ENCODE measurements at places on chromosomes 4 and X.

- H3K27ac ChIP-seq: no peak overlapping the region
- no peaks in the 10 kb centered on the region for H3K4me1 ChIP-seq
- no peaks in the 10 kb centered on the region for H3K27me3 ChIP-seq
- H3K4me3 ChIP-seq: no peak overlapping the region
- no peaks in the 10 kb centered on the region for H3K36me3 ChIP-seq
These were observed 13.3 kb downstream of the FGF5 start for GRCh38 chr4:80279751-80280150.

DNA sequence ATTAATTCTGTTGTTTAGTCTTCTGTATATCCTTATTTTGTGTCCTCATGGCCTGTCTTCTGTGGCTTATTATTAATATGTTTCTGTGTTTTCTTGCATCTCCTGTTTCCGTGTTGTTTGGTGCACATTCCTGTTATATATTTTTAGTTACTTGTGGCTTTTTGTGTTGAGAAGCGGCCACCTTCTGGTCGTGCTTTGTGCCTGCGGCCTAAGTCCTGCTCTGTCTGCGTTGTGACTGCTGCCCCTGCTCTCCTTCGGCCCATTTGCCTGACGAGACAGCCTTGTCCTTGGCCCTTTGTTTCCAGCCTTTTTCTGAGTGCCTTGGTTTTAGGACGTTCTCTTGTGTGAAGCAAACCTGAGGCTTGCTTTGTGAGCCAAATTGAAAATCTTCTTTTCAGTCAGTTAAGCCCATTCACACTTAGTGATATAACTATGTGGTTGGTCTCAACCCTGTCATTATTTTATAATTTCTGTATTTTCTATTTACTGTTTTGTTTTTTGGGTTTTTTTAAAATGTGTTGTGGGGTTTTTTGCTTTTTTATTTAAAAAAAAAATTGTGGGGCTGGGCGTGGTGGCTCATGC lies 43.8 kb downstream of the TNIP2 start:
- H3K27me3 ChIP-seq: no peaks in the 10 kb centered on the region
- no peak overlapping the region for H3K27ac ChIP-seq
- H3K4me3 ChIP-seq: no peak overlapping the region
- H3K4me1 ChIP-seq: peaks cover 8% of the 10 kb centered on the region
- peaks cover 23% of the 10 kb centered on the region for H3K36me3 ChIP-seq

GRCh38 chrX:155143959-155144548 lies 72.2 kb upstream of the VBP1 start:
- no peaks in the 10 kb centered on the region for H3K4me1 ChIP-seq
- no peak overlapping the region for H3K4me3 ChIP-seq
- no peak overlapping the region for H3K27ac ChIP-seq
- no peaks in the 10 kb centered on the region for H3K36me3 ChIP-seq
- DNase-seq: no peak
- no peaks in the 10 kb centered on the region for H3K27me3 ChIP-seq

GRCh38 chrX:132716006-132716405 lies 227.2 kb upstream of the MBNL3 start:
- H3K27ac ChIP-seq: no peak overlapping the region
- H3K36me3 ChIP-seq: no peaks in the 10 kb centered on the region
- no peaks in the 10 kb centered on the region for H3K27me3 ChIP-seq

DNA sequence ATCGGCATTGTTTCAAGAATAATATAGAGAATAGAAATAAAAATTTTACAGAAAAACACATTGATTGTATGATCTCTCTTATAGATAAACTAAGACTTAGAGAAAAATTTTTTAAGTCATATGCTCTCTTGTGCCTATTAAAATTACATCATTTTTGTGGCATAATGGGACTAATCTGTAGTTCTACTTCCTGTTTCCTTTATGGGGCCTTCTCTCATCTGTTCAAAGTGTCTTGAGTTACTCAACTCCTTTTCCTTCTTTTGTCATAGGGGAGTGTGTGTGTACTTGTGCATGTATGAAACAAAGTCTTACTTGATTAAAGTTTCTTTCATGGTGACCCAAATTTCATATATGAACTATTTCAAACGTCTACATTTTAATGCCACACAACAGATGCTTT lies 1448.9 kb upstream of the TENM3 start:
- no peaks in the 10 kb centered on the region for H3K4me1 ChIP-seq
- H3K27ac ChIP-seq: no peak overlapping the region
- no peaks in the 10 kb centered on the region for H3K27me3 ChIP-seq
- no peaks in the 10 kb centered on the region for H3K36me3 ChIP-seq

- H3K27me3 ChIP-seq: no peaks in the 10 kb centered on the region
- peak overlapping the region; percentile 74 for H3K27ac ChIP-seq
- H3K4me3 ChIP-seq: no peak overlapping the region
- peaks cover 57% of the 10 kb centered on the region for H3K4me1 ChIP-seq
- DNase-seq: no peak
- no peaks in the 10 kb centered on the region for H3K36me3 ChIP-seq
These were observed 19.0 kb downstream of the GAB3 start for GRCh38 chrX:154731881-154732280.

DNA sequence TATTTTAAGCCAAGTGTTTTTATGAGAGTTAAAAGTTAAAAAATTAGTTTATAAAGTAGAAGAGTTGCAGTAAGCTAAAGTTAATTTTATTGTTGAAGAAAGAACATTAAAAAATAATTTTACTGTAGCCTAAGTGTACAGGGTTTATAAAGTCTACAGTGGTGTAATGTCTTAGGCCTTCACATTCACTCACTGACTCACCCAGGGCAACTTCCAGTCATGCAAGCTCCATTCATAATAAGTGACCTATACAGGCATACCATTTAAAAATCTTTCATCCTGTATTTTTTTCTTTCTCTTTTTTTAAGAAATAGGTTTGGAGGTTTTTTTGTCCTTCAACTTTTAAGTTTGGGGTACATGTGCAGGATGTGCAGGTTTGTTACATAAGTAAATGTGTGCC lies 87.9 kb upstream of the NR3C2 start:
- no peak for DNase-seq
- H3K4me1 ChIP-seq: no peaks in the 10 kb centered on the region
- H3K4me3 ChIP-seq: no peak overlapping the region
- H3K27ac ChIP-seq: no peak overlapping the region
- H3K27me3 ChIP-seq: no peaks in the 10 kb centered on the region

- H3K27me3 ChIP-seq: no peaks in the 10 kb centered on the region
- H3K27ac ChIP-seq: peak overlapping the region; percentile 97
- peak; percentile 89 for DNase-seq
- peaks cover 62% of the 10 kb centered on the region for H3K4me1 ChIP-seq
- H3K36me3 ChIP-seq: no peaks in the 10 kb centered on the region
- H3K4me3 ChIP-seq: peak overlapping the region; percentile 81
These were observed 8.3 kb upstream of the BCOR start for GRCh38 chrX:40105835-40106675.

- no peaks in the 10 kb centered on the region for H3K4me1 ChIP-seq
- no peaks in the 10 kb centered on the region for H3K27me3 ChIP-seq
- no peak overlapping the region for H3K4me3 ChIP-seq
- DNase-seq: no peak
- H3K27ac ChIP-seq: no peak overlapping the region
These were observed 47.1 kb upstream of the CLNK start for GRCh38 chr4:10731690-10732089.

DNA sequence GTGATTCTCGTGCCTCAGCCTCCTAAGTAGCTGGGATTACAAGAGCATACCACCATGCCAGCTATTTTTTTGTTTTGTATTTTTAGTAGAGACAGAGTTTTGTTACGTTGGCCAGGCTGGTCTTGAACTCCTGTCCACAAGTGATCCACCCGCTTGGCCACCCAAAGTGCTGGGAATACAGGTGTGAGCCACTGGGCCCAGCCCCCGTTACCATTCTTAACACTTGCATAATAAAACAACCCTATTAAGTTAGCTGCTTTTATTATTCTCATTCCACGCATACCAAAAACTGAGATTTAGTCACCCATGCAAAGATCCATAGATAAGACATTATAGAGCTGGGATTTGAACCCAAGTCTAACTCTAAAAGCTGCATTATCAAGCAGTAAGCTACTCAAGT lies 6.0 kb upstream of the TEX13A start:
- no peak overlapping the region for H3K4me3 ChIP-seq
- H3K27me3 ChIP-seq: no peaks in the 10 kb centered on the region
- DNase-seq: no peak
- H3K27ac ChIP-seq: no peak overlapping the region
- H3K36me3 ChIP-seq: no peaks in the 10 kb centered on the region
- H3K4me1 ChIP-seq: no peaks in the 10 kb centered on the region

DNA sequence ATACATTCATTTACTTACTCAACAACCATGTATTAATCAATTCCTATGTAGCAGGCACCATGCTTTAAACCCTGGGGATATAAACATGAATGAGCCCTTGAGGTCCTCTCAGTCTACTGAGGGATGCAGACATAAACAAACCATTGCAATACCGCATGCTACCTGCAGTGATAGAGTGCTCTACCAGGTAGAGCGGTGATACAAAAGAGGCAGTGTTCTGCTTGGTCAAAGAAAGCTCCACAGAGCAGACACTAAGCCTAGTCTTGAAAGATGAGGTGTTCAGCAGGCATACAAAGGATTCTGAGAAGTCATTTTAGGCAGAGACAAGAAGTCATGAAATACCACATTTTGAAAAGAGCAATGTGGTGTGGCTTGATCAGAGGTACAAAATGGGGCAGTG lies 26.9 kb upstream of the AMOT start:
- H3K4me3 ChIP-seq: no peak overlapping the region
- H3K27ac ChIP-seq: no peak overlapping the region
- H3K36me3 ChIP-seq: no peaks in the 10 kb centered on the region

GRCh38 chrX:148576396-148576795 lies 76.0 kb downstream of the AFF2 start:
- DNase-seq: no peak
- no peak overlapping the region for H3K4me3 ChIP-seq
- no peaks in the 10 kb centered on the region for H3K27me3 ChIP-seq
- no peak overlapping the region for H3K27ac ChIP-seq
- H3K36me3 ChIP-seq: no peaks in the 10 kb centered on the region

DNA sequence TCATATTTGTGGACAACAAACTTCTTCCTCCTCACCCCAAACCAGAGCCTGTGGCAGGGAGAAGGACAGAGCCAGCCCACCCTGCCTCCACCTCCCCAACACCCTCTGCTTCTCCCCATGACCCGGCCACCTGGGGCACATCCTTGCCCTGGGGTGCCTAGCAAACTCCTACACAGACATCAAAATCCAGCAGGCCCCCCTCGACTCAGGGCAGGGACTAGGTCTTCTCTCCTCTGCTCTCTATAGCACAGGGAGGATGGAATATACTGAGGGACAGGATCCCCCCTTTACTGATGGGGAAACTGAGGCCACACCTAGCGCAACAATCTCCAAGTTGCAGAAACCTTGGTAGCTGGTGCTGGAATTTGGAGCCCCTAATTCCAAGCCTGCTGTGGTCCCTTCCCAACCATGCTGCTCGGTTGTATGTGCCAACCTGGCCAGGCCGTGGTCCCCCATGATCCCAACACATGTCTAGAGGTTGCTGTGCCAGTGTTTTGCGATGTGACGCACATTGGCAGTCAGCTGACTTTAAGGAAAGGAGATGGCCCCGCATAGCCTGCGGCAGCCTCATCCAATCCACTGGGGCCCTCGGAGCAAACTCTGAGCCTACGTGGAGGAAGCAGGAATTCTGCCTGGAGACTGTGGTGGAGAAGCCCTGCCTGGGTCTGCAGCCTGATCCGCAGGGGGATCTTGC lies 53.9 kb upstream of the ADRA2C start:
- H3K36me3 ChIP-seq: no peaks in the 10 kb centered on the region
- H3K4me1 ChIP-seq: peaks cover 40% of the 10 kb centered on the region
- DNase-seq: peak; percentile 53
- H3K27ac ChIP-seq: no peak overlapping the region
- H3K4me3 ChIP-seq: no peak overlapping the region

DNA sequence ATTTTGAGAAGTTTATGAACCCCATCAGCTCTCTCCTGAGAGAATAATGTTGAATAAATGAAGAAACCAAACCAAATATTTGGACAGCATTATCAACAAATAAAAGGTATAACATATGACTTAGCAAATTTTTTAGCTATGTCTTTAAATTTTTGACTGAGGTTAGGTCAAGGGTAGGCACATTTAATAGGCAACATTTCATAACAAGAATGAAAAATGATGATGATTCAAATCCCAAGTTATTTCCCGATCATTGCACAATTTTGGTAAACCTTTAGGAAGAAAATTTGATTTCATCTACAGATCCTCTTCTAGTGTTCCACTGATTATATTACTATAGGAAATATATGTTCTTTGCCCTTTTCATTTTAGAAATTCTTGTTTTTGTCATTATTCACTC lies 123.7 kb upstream of the TLR3 start:
- no peaks in the 10 kb centered on the region for H3K36me3 ChIP-seq
- DNase-seq: no peak
- no peak overlapping the region for H3K27ac ChIP-seq
- H3K4me1 ChIP-seq: no peaks in the 10 kb centered on the region

DNA sequence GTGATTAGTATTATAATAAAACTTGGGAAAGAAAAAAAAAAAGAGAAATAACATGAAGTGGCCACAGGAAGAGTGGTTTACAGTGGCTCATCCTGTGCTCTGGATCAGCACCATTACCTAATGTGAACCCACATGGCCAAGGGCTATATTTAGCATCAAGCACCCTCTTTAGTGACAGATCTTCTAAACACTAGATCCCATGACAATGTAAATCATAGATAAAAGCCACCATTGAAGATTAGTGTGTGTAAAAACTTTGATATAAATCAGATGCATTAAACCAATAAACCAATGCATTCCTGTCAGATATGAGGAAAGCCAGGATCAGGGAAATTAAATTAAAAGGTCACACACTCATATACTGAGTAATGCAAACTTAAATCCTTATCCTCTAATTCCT lies 400.6 kb upstream of the MAGEB18 start:
- no peak overlapping the region for H3K27ac ChIP-seq
- no peak for DNase-seq
- no peaks in the 10 kb centered on the region for H3K36me3 ChIP-seq
- no peak overlapping the region for H3K4me3 ChIP-seq
- no peaks in the 10 kb centered on the region for H3K27me3 ChIP-seq

DNA sequence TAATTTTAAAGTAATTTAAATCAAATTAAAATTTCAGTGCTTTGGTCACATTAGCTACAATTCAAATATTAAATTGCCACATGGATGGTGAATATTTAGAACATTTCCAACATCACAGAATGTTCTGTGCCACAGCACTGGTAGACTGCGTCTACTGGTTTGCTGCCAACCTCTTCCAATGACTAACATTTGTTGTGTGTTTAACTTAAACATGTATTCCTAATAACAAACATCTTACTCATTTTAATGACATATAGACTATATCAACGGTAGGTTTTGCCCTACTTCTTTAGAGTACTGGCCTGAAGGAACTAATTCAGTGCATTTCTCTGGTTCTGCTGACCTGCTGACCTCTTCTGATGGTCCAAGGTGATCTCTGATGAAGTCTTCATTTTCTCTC lies 157.6 kb downstream of the DCK start:
- H3K27me3 ChIP-seq: no peaks in the 10 kb centered on the region
- DNase-seq: no peak
- H3K4me1 ChIP-seq: no peaks in the 10 kb centered on the region
- no peaks in the 10 kb centered on the region for H3K36me3 ChIP-seq
- no peak overlapping the region for H3K4me3 ChIP-seq

- DNase-seq: no peak
- no peaks in the 10 kb centered on the region for H3K36me3 ChIP-seq
- H3K4me3 ChIP-seq: no peak overlapping the region
- no peaks in the 10 kb centered on the region for H3K4me1 ChIP-seq
These were observed 22.0 kb upstream of the TMPRSS11B start for GRCh38 chr4:68267433-68267944.

Data from tibial artery (tissue), 4 donors.